ENCODE measurements at places on chromosomes 5 and 9. TPM values are rescaled to one million over a fixed set of nuclear protein-coding genes. Genes with fewer than 3 reads are reported as not detected.
A peak's percentile ranks its signal among the peaks of the same experiment; 100 is the strongest.

GRCh38 chr5:13946111-13946510, 1.6 kb upstream of the DNAH5 start:
- H3K36me3 ChIP-seq = no peaks in the 10 kb centered on the region
- H3K27ac ChIP-seq = no peak overlapping the region
- DNase-seq = no peak
- no peaks in the 10 kb centered on the region for H3K4me1 ChIP-seq
- no peak overlapping the region for H3K4me3 ChIP-seq

DNA sequence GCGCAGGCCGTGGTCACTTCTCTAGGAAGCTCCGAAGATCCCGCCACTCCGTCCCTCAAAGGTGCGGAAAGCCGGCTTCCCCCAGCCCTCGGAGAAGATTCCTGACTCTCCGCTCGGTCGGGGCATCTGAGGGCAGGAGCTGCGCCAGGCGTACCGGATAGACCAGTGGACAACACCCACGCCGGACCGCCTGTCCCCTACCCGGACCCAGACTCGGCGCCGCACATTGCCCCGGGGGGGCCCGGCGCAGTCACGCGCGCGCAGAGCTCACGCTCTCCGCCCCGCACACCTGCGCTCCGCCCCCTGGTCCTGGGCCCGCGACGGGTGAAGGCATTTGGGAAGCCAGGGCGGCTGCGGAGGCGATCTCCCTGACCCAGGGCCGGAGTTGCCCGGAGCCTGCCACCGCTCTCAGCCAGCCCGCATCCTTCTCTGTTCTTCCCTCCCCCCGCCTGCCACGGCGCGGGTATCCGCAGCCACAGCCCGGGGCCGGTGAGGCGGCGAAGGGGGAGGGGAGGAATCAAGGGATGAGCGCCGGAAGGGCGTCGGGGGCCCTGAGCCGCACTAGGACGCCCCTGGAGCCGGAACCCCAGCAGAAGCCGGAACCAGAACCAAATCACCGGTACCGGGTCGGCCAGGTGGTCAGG, 448 bp downstream of the RELL2 start:
- no peak overlapping the region for H3K27ac ChIP-seq
- peak overlapping the region; percentile 90 for H3K4me3 ChIP-seq
- peak; percentile 73 for DNase-seq

GRCh38 chr5:158634714-158635113, 465.0 kb downstream of the EBF1 start:
- H3K27ac ChIP-seq = no peak overlapping the region
- H3K4me3 ChIP-seq = no peak overlapping the region
- DNase-seq = no peak

- DNase-seq = no peak
- H3K4me3 ChIP-seq = no peak overlapping the region
- no peaks in the 10 kb centered on the region for H3K4me1 ChIP-seq
- H3K27ac ChIP-seq = no peak overlapping the region
- peaks cover 3% of the 10 kb centered on the region for H3K36me3 ChIP-seq
These were observed 305.0 kb downstream of the MRPS30 start for GRCh38 chr5:45113726-45114125.

DNA sequence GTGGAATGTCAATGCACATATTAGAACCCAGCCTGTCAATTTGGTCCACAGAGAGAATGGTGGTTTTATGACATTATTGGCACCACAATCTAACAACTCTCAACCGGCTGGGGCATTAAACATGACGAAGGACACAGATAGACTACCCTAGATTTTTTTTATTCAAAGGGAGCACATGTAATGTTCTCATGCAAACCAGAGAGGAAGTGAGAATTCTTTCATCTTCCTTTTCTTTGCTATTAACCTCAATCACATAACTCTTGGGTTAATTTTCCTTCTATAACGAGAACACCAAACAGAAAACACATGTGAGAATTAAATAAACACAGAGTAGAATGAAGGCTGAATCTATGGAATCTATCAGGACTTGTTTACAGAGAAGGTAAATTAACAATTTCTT, 94.9 kb upstream of the TNC start:
- H3K36me3 ChIP-seq = no peaks in the 10 kb centered on the region
- H3K4me1 ChIP-seq = no peaks in the 10 kb centered on the region
- peaks cover 42% of the 10 kb centered on the region for H3K27me3 ChIP-seq
- no peak for DNase-seq

Gene PCDHB1
- total RNA-seq = not detected

Gene TRMO
- 18.2 TPM for total RNA-seq

GRCh38 chr9:20870115-20870514, 161.3 kb downstream of the HACD4 start:
- H3K27ac ChIP-seq = no peak overlapping the region
- DNase-seq = no peak
- no peak overlapping the region for H3K4me3 ChIP-seq
- no peaks in the 10 kb centered on the region for H3K27me3 ChIP-seq
- H3K4me1 ChIP-seq = peaks cover 11% of the 10 kb centered on the region

- no peak overlapping the region for H3K27ac ChIP-seq
- H3K27me3 ChIP-seq = no peaks in the 10 kb centered on the region
- DNase-seq = no peak
- no peaks in the 10 kb centered on the region for H3K4me1 ChIP-seq
- no peaks in the 10 kb centered on the region for H3K36me3 ChIP-seq
- no peak overlapping the region for H3K4me3 ChIP-seq
These were observed 35.6 kb downstream of the BRINP1 start for GRCh38 chr9:119333507-119334229.

DNA sequence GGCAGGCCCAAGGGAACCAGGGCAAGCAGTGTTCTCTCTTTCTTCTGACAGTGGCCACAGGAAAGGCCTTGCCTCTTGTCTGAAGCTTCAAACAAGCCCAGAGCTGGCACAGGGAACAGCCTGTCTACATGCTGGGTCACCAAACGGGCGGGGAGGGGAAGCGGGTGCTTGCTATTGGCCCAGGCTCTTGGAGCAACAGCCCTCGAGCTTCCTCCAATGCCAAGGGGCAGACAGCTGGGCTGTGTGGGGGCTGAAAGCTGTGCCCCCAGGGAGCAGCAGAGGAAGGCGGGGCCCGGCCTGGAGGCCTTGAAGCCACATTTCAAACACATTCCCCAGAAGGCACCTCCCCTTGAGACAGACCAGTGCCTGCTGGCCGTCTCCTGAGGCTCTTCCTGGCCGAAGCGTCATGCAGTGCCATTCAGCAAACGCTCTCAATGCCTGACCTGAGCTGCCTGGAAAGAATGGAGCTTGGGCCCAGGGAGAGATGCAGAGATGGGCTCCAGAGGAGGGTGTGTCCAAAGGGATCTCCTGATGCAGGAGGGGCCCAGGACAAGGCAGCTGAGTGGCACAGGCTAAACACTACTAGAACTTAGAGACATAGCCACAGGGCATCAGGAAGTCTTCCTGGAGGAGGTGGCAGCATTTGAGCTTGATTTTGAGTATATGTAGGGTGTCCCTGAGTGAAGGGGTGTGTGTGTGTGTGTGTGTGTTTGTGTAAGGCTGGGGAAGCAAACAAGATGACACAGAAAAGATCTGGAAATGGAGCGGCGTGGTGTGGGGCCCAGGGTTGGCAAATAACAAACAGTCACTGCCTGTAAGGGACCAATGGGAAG, 2.5 kb downstream of the FIBCD1 start:
- H3K4me3 ChIP-seq = peak overlapping the region; percentile 15
- H3K36me3 ChIP-seq = no peaks in the 10 kb centered on the region
- peaks cover 47% of the 10 kb centered on the region for H3K27me3 ChIP-seq
- peaks cover 11% of the 10 kb centered on the region for H3K4me1 ChIP-seq
- no peak overlapping the region for H3K27ac ChIP-seq

DNA sequence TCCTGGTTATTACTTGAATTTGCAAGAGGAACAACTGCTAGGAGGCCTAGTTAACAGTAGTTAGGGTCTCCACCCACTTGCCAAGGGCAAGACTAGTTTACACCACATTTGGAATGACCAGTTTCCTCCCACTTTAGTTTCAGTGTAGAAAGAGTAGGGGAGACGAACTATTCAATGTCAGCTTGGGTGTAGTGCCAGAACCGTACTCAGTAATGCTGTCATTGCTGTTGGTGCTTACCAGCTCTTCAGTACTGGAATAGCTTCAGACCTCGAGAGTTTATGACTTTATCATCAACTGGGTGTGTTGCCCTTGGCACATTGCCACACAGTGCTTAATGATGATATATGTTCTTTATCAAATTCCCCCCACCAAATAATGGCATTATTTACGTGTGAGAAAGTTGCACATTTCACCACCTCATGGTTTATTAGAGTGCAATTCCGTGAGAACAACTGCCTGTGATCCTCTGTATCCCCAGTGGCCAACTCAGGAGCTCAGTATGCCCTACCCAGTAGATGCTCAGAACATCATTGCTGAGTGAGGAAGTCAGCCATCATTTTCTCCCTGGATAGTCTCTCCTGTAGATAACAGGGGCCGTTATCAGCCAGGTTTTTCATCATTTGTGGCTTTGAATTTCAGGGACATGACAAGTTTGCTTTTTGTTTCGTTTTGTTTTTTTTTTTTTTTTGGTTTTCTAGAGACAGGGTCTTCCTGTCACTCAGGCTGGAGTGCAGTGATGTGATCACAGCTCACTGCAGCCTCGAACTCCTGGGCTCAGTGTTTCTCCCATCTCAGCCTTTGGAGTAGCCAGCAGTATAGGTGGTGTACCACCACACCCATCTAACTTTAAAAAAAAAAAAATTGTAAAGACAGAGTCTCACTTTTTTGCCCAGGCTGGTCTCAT, 67.3 kb downstream of the DOCK8 start:
- peak overlapping the region; percentile 71 for H3K4me3 ChIP-seq
- peaks cover 28% of the 10 kb centered on the region for H3K4me1 ChIP-seq
- no peaks in the 10 kb centered on the region for H3K27me3 ChIP-seq
- H3K27ac ChIP-seq = peak overlapping the region; percentile 78

DNA sequence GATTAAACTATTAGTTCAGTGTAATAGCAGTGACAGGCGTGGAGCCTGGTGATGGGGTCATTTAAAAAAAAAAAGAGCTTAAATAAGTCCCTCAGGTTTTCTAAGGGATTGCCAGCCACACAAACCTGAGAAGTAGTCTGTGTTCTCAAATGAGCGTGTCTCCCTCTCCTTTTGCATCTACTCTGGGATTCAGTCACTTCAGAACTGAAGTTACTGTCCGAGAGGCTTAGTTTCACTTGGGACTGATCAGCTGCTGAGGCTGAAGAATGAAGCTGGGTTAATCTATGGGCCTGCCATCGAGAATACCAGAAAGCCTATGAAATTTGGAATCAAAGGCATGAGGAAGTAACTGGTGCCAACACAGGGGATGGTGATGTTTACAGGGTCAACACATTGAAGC, 310.1 kb downstream of the ADAMTS6 start:
- H3K4me3 ChIP-seq = no peak overlapping the region
- H3K27me3 ChIP-seq = peaks cover 11% of the 10 kb centered on the region

- no peak overlapping the region for H3K4me3 ChIP-seq
- H3K36me3 ChIP-seq = no peaks in the 10 kb centered on the region
- DNase-seq = peak; percentile 16
- no peaks in the 10 kb centered on the region for H3K4me1 ChIP-seq
- H3K27me3 ChIP-seq = peaks cover 19% of the 10 kb centered on the region
- no peak overlapping the region for H3K27ac ChIP-seq
These were observed 19.9 kb downstream of the ENHO start for GRCh38 chr9:34502891-34503290.

Gene IRX4
- total RNA-seq = not detected

GRCh38 chr5:177399997-177400868, at the start of gene PFN3:
Gene PFN3, minus strand, starts transcription at chr5:177400661. Its CDS starts 85 bp downstream, at chr5:177400576.
- no peak within 1 kb of the TSS for H3K4me3 ChIP-seq
- no peak for DNase-seq
- peaks cover 10% of the 10 kb centered on the region for H3K27me3 ChIP-seq
- no peak within 1 kb of the TSS for H3K27ac ChIP-seq

- no peak overlapping the region for H3K27ac ChIP-seq
- no peaks in the 10 kb centered on the region for H3K36me3 ChIP-seq
- no peak overlapping the region for H3K4me3 ChIP-seq
These were observed 25.4 kb downstream of the EPB41L4B start for GRCh38 chr9:109295221-109296130.

- H3K36me3 ChIP-seq = no peaks in the 10 kb centered on the region
- H3K27ac ChIP-seq = no peak overlapping the region
- DNase-seq = no peak
- H3K27me3 ChIP-seq = peaks cover 31% of the 10 kb centered on the region
- no peak overlapping the region for H3K4me3 ChIP-seq
These were observed 2.1 kb downstream of the SLC9A3 start for GRCh38 chr5:522116-522515.

GRCh38 chr9:134660407-134660806, 18.8 kb downstream of the COL5A1 start:
- H3K36me3 ChIP-seq = no peaks in the 10 kb centered on the region
- no peak overlapping the region for H3K4me3 ChIP-seq
- no peaks in the 10 kb centered on the region for H3K4me1 ChIP-seq
- DNase-seq = no peak
- H3K27me3 ChIP-seq = no peaks in the 10 kb centered on the region

Gene PCDHGB1
- 0.12 TPM for total RNA-seq

DNA sequence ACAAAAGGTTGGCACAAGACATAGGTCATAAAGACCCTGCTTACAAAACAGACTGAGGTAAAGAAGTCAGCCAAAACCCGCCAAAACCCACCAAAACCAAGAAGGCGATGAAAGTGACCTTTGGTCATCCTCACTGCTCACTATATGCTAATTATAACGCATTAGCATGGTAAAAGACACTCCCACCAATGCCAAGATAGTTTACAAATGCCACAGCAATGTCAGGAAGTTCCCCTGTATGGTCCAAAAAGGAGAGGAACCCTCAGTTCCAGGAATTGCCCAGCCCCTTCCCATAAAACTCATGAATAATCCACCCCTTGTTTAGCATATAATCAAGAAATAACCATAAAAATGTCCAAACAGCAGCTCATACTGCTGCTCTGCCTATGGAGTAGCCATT, 27.7 kb downstream of the MLLT3 start:
- H3K4me1 ChIP-seq = peaks cover 6% of the 10 kb centered on the region
- DNase-seq = no peak
- no peaks in the 10 kb centered on the region for H3K36me3 ChIP-seq
- H3K4me3 ChIP-seq = no peak overlapping the region

Gene FBXO10
- total RNA-seq = 4.3 TPM

Gene ZBTB26
- 5.1 TPM for total RNA-seq

DNA sequence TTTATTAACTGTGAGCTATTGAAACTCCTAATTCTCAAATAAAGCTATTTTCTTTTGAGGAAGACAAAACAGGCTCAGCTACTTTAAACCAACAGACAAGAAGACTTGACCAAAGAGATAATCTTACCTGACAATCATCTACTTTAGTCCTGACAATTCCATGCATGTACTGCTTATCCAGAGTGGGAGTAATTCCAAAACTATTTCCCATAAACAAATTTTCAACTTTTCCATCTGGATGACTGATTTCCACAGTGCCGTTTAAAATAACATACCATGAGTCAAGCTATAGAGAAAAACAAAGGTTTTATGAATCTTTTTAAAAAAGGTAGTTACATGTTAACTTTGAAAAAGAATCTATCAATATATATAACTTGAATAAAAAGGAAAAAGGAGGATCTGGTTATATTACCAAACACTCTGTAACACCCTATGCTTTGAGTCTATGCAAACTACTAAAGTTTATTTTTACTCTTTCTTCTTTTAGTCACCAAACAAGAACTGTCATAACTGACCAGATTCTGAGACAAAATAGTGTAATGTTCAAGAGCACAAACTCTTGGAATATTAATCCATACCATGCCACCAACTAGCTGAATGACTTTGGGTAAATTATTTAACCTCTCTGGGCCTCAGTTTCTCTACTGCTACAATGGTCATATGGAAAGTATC, 129.7 kb downstream of the RAPGEF6 start:
- peaks cover 10% of the 10 kb centered on the region for H3K36me3 ChIP-seq
- H3K27ac ChIP-seq = peak overlapping the region; percentile 45
- no peaks in the 10 kb centered on the region for H3K27me3 ChIP-seq
- H3K4me3 ChIP-seq = no peak overlapping the region
- DNase-seq = no peak

Gene FBN2
- total RNA-seq = not detected

- H3K36me3 ChIP-seq = no peaks in the 10 kb centered on the region
- no peak overlapping the region for H3K4me3 ChIP-seq
- DNase-seq = no peak
- no peak overlapping the region for H3K27ac ChIP-seq
- no peaks in the 10 kb centered on the region for H3K27me3 ChIP-seq
These were observed 163.2 kb upstream of the MRPS30 start for GRCh38 chr5:44645502-44645901.

Gene ENTPD2
- not detected for total RNA-seq

All from natural killer cell treated with Interleukin-12 subunit alpha and Interleukin-12 subunit beta and Interleukin-15 and Interleukin-18, amount 100 ng/mL, for 72 hours (primary cell).